ENCODE measurements at places on chromosomes 2 and 18.

DNA sequence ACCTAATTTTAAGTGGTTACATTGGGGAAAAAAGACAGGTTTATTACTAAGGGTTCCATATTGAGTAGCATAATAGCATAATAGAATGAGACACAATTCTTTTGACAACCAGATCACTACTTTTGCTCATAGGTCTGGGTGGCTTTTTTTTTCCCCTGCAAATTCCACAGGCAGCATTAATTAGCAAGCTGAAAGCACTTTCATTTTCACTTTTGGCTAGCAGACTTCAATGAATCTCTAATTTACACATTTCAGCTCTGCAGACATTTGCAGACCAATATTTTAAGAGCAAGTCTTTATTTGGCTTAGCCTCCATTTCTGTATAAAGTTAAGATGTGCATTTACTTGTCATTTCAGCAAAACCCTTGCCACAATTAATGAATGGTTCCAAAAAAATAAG, 185.5 kb downstream of the NOL4 start:
- no peak for DNase-seq

DNA sequence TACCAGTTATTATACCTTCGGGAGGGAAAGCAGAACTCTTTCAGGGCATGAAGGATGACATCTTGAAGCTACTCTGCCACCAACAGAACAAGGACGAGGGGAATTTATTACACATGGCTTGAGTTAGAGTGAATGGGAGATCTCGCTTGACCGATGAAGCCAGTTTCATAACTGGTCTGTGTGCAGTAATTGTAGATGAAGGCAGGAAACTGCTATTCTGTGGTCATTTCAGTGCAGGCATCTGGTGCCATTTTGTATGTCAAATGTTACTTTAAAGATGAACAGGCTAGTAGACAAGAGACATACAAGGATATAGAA, 20.5 kb downstream of the GREB1 start:
- no peak for DNase-seq

DNA sequence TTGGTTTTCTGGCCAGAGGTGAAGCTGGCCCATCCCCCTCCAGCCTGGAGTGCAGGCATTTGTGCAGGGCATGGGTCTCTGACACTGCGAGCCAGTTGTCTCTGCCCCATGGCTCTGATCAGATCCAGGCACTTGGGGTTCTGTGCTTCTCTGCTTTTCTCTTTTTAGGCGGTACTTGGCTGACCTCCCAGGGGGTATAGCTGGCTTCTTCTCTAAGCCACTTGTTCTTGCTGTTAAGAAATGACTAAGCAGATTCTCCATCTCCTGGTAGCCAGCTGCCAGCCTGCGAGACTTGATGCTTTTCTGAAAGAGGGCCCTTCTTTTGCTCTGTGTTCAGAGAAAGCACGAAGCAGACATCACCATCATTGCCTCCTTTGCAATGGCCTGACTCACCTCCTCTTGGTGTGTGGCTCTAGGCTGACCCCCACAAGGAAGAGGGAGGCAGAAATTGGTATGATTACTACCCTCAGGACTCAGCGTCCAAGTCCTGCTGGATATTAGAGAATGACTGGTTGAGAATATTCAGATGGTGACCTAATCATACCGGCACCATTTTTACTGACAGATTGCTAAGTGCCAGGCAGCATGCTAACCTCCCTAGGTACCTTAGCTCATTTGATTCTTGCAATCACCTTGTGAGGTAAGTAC, 32.7 kb downstream of the TNP1 start:
- no peak for DNase-seq

- no peak for DNase-seq
Measured at GRCh38 chr2:54570925-54571694, 115.0 kb downstream of the SPTBN1 start.

- no peak for DNase-seq
Measured at GRCh38 chr2:64987956-64988419, 1.2 kb upstream of the SLC1A4 start.

DNA sequence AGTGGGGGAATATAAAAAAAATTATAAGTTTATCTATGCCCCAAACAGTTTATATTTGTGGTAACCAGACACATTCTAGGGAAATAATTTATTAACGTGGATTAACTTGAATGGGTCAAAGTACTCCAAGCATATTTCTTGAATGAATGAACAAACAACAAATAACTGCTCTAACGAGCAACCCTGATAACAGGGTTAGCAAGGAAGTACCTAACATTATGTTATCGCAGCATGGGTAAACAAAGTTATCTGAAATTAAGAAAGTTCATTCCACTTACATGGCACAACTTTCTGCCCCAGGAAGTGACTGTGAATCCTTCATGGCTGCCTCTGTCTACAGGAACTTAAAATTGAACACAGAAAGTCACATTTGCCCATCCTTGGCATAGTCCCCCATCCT, 812.9 kb upstream of the ACVR2A start:
- DNase-seq = no peak

GRCh38 chr2:105244451-105244850, 2.9 kb downstream of the GPR45 start:
- no peak for DNase-seq

- DNase-seq = no peak
Measured at GRCh38 chr18:457521-458412, 42.7 kb downstream of the COLEC12 start.

- DNase-seq = no peak
Measured at GRCh38 chr2:174171686-174172445, 76.5 kb downstream of the OLA1 start.

GRCh38 chr2:39059366-39059952, 61.4 kb downstream of the SOS1 start:
- DNase-seq = no peak

GRCh38 chr2:11560806-11561205, 27.0 kb downstream of the GREB1 start:
- DNase-seq = no peak

- no peak for DNase-seq
Measured at GRCh38 chr2:220455351-220455990, 828.0 kb downstream of the SLC4A3 start.

- no peak for DNase-seq
Measured at GRCh38 chr2:202494300-202495229, 118.4 kb downstream of the BMPR2 start.

- no peak for DNase-seq
Measured at GRCh38 chr2:197034292-197034691, 107.8 kb upstream of the PGAP1 start.

GRCh38 chr2:109692013-109692743, 78.0 kb downstream of the SOWAHC start:
- no peak for DNase-seq

- no peak for DNase-seq
Measured at GRCh38 chr18:77653792-77654191, 404.1 kb downstream of the GALR1 start.

- no peak for DNase-seq
Measured at GRCh38 chr18:11322006-11322405, 172.6 kb upstream of the PIEZO2 start.

DNA sequence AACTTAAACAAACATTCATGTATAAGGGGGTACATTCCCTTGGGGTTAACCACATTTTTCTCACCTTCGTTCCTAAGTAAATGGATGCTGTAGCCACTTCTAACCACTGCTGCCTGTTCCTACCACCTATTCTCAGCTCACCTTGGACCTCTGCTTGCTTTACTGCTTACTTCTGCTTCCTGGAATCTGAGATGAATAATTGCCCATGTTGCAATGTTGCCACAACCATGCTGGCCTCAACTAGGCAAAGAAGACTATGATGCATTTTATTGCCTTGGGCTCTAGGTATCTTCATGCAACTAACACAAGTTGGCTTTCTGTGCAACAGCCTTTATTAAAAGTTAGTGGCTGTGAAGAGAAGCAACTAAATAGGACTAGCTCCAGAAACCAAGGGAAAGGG, 106.3 kb upstream of the TCF4 start:
- no peak for DNase-seq

DNA sequence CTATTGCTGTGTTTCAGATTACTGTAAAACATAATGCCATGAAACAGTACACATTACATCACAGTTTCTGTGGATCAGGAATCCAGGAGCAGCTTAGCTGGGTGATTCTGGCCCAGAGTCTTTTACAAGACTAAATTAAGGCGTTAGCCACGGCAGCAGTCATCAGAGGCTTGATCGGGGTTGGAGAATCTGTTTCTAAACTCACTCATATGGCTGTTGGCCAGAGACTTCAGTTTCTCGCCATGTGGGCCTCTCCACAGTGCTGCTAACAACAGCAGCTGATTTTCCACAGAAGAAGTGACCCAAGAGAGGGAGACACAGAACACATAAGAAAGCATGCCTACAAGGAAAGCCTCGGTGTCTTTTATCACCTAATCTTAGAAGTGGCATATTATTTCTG, 89.2 kb upstream of the MYO3B start:
- no peak for DNase-seq

GRCh38 chr2:221380062-221380461, 192.0 kb downstream of the EPHA4 start:
- no peak for DNase-seq

DNA sequence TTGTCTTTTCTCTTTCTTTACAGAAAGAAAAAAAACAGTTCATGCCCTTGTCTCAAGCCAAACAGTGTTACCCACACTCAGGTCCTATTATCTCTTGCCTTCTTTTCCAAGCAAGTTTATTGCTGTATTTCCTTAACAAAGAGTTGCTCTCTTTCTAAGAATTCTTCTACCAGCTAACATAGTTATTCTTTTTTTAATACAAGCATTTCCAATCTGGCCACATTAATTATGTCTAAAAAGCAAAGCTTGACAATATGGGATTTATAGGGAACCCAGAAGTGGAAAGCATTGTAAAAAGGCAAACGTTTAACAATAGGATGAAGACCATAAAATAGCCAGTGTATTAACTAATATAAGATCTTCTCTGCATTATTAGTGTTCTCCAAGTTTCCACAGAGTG, 272.5 kb upstream of the CWC22 start:
- DNase-seq = no peak

- DNase-seq = no peak
Measured at GRCh38 chr2:95272299-95272751, 1.9 kb upstream of the PROM2 start.

DNA sequence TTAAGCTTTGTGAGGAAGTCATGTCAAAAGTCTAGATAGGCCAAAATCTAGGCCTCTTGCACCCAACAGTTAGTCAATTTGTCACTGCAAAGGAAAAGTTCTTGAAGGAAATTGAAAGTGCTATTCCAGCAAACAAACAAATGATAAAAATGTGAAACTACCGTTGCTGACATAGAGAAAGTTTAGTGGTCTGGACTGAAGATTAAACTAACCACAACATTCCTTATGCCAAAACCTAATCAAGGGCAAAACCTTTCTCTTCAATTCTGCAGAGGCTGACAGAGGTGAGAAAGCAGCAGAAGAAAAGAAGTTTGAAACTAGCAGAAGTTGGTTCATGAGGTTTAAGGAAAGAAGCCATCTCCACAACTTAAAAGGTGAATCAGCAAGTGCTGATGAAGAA, 44.0 kb upstream of the LRRTM4 start:
- no peak for DNase-seq

DNA sequence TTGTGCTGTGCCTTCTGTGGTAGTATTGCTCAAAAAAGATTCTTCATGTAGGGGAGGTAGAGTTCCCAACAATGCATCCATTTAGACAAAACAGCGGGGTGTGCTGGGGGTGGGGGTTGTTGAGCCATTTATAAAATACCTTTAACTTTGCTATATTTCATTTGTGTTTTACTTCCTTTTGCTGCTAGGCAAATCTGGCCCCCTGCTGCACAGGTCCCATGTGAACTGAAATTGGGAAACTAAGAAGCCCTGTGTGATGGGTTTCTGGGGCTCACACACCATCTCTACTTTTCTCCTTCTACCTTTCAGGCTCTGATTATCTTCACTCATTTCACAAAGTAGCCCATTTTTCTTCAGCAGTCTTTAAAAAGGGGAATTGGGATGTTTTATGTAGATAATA, 52.7 kb upstream of the ITGA4 start:
- DNase-seq = no peak

GRCh38 chr18:73446502-73446901, 578.7 kb upstream of the NETO1 start:
- DNase-seq = no peak

- no peak for DNase-seq
Measured at GRCh38 chr2:170013802-170014551, 164.0 kb upstream of the MYO3B start.

DNA sequence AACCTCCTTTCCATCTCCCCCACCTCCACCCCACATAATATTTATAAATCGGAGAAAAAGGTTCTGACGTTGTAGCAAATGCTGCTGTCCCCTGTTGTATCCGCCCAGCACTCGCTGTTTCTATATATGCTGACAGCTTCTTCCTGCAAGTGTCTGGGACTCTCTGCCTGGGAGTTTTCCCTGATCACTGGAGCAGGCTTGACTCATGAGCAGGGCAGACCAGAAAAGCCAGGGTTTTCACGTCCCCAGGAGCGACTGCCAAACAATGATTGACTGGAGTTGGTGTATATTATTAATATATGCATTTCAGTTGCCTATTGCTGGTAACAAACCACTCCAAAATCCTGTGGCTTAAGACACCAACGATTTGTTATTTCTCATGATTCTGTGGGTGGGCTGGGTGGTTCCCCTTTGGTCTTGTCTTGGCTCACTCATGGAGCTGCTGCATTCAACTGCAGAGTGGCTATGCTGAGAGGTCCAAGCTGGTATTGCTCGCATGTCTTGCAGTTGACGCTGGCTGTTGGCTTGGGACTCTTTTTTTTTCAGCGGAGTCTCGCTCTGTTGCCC, 21.2 kb upstream of the ASXL2 start:
- no peak for DNase-seq

GRCh38 chr2:174600349-174600748, 2.7 kb upstream of the WIPF1 start:
- no peak for DNase-seq

- DNase-seq = no peak
Measured at GRCh38 chr2:60414495-60415138, 138.8 kb downstream of the BCL11A start.

DNA sequence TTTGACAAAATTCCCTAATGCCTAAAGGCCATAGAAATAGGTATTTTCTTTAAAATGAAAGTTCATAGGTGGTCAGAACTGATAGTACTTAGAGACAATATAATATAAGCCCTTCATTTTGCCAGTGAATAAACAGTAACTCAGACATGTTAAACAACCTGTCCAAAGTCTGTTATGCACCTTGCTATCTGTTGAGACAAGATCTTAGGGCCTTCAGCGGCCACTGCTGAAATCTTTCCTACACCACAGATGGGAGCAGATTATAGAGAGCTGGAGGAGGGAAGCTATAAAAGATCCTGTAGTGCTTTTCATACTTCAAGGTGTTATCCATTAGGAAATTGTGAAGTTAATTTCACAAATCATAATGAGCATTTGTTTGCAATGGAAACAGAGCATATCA, 13.8 kb downstream of the CERKL start:
- DNase-seq = no peak

GRCh38 chr18:62437235-62438017, 85.4 kb upstream of the ZCCHC2 start:
- DNase-seq = no peak
